A673 (cell line): ENCODE measurements at places on chromosomes 1 and 21. TPM values are rescaled to one million over a fixed set of nuclear protein-coding genes. Genes with fewer than 3 reads are reported as not detected.

DIO1 gene
- total RNA-seq, result not detected in 2 replicates

LCE2B gene
- not detected in 2 replicates for total RNA-seq

GRCh38 chr1:162158624-162159271, 89.3 kb downstream of the NOS1AP start:
- DNase-seq, result no peak

GRCh38 chr1:9843576-9843945, 19.8 kb upstream of the CLSTN1 start:
- DNase-seq, result no peak

SPRR2E gene
- total RNA-seq, result not detected in 2 replicates

DNA sequence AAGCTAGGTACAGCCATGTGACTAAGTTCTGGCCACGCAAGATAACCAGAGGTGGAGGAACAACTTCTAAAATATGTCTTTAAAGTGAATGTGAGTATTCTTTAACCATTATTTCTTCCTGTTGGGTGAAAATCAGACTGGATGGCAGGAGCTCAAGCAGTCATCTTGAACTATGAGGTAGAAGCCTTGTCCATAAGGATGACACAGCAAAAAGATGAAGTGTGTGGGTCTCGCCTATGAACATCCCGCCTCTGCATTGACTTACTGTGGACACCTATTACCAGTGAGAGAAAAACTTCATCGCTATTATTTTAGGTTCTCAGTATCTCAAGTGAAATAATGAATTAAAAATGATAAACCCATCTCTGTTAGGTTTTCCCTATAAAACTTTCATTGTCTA, 365.3 kb downstream of the USH2A start:
- no peak for DNase-seq

DNA sequence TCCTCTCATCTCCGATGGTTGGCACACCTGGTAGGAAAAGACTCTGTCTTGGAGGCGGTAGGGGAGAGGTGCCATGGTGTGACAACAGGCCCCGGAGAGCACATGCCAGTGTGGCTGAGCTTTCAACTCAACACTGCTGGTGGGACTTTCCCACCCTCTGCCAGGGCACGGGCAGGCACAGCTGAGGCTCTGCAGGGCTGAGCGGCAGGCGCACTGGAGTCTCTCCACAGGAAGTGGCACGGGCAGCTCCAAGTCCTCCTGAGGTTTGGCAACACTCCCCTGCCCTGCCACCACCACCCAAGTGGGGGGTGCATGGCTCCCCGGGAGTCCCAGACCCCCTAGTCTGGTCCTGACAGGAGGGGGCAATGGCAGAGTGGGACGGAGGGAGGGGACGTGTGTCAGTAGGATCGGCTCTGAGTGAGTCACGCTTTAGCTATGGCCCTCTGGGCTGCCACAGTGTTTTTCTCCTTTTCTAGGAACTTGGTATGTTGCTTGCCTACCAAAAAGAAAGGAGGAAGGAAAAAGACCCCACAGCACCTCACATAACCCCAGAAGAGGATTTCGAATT, 27.3 kb upstream of the EVA1B start:
- peak; percentile 49 for DNase-seq

- no peak for DNase-seq
Observed at GRCh38 chr1:184604152-184604900, 150.3 kb downstream of the EDEM3 start.

AGBL4 gene
- total RNA-seq, result 0.28 and 0.32 TPM in 2 replicates

GRCh38 chr21:45326891-45327440, 39.3 kb upstream of the POFUT2 start:
- no peak for DNase-seq

DNA sequence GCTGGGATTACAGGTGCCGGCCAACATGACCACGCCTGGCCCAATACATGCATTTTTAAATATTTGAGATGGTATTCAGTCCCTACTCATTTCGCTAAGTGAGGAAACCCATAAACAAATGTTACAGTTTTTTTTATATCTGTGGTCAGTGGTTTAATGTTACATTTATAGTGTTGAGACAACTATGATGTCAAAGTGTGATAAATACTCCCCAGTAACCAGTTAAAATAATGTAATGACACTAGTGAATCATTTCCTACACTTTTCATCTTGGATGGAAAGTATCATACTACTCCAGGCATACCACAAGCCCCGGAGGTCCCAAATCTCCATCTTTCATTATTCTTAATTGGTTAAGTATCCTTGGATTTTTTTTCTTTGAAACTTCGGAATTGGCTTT, 87.5 kb upstream of the KIF26B start:
- no peak for DNase-seq

CAPZA1 gene
- total RNA-seq, result 158 and 171 TPM in 2 replicates
